GM12864 (cell line): ENCODE measurements at places on chromosomes 4 and X.

- no peak for DNase-seq
Measured at GRCh38 chr4:158656439-158656838, 15.2 kb downstream of the C4orf46 start.

- no peak for DNase-seq
Measured at GRCh38 chr4:56434599-56435139, 746 bp downstream of the PPAT start.

DNA sequence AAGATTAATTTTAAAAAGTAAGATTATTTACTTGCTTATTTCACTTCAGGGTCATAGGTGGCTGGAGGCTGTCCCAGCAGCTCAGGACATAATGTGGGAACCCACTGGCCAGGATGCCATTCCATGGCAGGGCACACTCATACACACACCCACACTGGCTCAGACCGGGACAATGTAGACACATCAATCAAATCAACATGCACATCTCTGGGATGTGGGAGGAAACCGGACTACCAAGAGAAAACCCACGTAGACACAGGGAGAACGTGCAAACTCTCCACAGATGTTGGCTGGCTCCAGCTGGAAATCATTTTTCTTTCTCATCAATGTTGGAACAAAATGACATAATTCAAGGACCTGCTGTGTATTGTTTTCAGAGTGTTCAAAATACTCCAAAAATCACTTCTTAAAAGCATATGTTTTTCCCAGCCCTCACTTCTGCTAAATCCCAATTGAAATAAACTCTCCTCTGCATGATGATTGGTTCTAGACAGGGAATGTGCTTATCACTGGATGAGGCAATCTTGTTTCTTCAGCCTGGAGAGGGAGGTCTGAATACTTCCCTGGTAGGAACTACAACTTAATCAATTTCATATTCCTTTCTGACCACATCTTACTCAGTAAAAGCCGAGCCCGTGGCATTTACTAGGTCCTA, 18.6 kb upstream of the CPE start:
- DNase-seq: no peak

DNA sequence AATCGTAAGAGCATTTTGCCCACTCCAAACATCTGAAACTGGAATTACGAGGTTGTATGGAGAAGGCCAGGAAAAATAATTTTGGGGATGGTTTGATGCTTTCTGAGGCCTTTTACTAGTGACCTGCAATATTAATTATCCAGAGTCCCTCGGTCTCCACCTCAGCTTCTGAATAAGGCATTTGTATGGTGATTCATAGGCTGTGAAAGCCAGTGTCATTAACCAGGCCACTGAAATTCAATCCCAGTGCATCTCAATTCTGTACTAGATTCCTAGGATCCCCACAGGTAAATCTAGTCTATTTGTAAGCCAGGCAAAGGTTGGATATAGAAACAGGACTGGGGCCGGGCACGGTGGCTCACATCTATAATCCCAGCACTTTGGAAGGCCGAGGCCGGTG, 135.4 kb upstream of the RBPJ start:
- no peak for DNase-seq

- no peak for DNase-seq
Measured at GRCh38 chrX:125436855-125437254, 117.2 kb downstream of the TEX13C start.

DNA sequence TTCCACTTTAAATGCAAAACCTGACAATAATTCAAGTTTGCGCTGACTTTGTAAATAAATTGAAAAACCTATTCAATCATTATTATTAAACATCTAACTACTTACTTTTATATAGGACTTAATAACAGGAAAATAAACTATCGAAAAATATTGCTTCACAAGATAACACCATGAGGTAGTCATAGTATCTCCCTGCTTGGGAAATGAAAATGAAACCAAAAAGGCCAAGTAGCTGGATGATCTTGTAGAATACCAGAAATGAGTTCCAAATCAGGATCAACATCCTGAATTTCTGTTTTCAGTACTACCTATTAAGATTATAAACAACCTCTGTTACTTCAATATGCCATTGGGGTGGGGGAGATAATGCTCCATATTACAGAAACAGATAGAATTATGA, 58.9 kb downstream of the CHIC2 start:
- no peak for DNase-seq
